ENCODE measurements at places on chromosomes 4 and X. TPM values are rescaled to one million over a fixed set of nuclear protein-coding genes. Genes with fewer than 3 reads are reported as not detected.

DNA sequence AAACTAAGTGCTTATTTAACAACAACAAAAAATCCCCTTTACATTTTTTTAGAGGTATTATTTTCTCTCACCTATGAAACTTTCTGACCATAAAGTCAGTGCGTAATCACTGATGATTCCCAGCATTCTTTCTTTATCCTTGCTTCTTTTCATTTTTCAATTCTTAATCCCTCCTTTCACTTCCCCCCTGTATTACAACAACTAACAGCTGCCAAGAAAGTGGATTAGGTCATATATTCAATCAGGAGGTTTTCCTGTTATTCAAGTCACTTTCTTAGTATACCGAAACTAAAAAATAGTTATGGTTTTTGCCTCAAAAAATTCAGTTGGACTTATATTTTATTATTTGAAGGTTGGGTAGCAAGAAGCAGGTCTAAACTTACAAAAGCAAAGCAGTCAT, 2.1 kb upstream of the STAP1 start:
- no peak for DNase-seq
- H3K27ac ChIP-seq = no peak overlapping the region
- H3K36me3 ChIP-seq = peaks cover 16% of the 10 kb centered on the region

DNA sequence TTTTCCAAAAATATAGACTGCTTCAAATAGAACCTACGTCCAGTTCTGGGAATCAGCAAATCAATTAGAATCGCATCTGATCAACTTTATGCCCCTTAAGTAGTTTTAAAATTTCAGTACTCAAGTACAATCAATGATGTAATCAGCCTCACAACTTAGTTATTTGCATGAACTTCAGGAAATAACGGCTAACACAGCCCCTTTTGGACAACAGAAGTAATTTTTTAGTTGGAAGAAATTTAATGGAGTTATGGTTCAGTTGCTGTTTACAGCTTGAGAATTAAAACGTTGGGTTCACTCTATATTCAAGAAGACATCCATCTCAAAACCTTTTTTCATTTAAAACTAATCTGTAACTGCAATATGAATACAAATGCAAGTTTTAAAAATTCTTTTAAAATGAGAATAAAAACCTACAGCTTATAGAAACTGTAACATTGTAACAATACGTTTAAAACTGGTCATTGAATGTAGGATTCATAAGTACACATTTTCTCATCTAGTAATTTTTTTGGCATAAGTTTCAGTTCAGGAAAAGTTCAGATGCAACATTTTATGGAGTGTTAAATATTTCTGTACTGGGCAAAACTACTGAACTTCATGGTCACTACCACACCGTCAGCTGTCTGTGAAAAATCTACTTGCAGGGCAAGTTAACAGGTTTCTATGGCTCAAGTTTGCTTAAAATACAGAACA, 956 bp downstream of the TAPT1 start:
- H3K27me3 ChIP-seq = no peaks in the 10 kb centered on the region
- peaks cover 39% of the 10 kb centered on the region for H3K4me1 ChIP-seq
- H3K4me3 ChIP-seq = peak overlapping the region; percentile 90

GRCh38 chr4:7186516-7187167, 5.7 kb upstream of the SORCS2 start:
- H3K4me3 ChIP-seq = no peak overlapping the region
- no peaks in the 10 kb centered on the region for H3K36me3 ChIP-seq
- no peak overlapping the region for H3K27ac ChIP-seq
- no peak for DNase-seq
- H3K4me1 ChIP-seq = peaks cover 12% of the 10 kb centered on the region
- H3K27me3 ChIP-seq = peaks cover 29% of the 10 kb centered on the region

GRCh38 chr4:169756971-169757574, 671 bp downstream of the HPF1 start:
- DNase-seq = no peak
- peak overlapping the region; percentile 19 for H3K27ac ChIP-seq
- H3K27me3 ChIP-seq = peaks cover 13% of the 10 kb centered on the region
- peaks cover 22% of the 10 kb centered on the region for H3K4me1 ChIP-seq
- H3K4me3 ChIP-seq = peak overlapping the region; percentile 86

- no peak for DNase-seq
- H3K27ac ChIP-seq = peak overlapping the region; percentile 92
- peaks cover 40% of the 10 kb centered on the region for H3K36me3 ChIP-seq
- H3K4me3 ChIP-seq = peak overlapping the region; percentile 96
- peaks cover 59% of the 10 kb centered on the region for H3K4me1 ChIP-seq
- no peaks in the 10 kb centered on the region for H3K27me3 ChIP-seq
These were observed 2.9 kb downstream of the TMEM131L start for GRCh38 chr4:153469031-153469430.

DNA sequence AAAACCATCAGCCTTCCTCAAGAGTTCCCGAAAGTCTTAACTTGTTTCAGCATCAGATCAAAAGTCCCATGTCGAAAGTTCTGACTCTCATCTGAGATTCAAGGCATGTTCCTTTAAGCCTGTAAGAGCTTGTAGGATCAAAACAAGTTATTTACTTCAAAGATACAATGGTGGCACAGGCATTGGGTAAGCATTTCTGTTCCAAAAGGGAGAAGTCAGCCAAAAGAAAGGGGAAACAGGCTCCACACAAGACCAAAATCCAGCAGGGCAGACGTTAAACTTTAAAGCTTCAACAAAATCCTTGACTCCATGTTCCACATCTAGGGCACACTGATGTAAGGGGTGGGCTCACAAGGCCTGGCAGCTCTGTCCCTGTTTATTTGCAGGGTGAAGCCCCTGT, 91.7 kb downstream of the FHDC1 start:
- peaks cover 8% of the 10 kb centered on the region for H3K27me3 ChIP-seq
- H3K36me3 ChIP-seq = no peaks in the 10 kb centered on the region
- no peak overlapping the region for H3K27ac ChIP-seq
- H3K4me3 ChIP-seq = no peak overlapping the region
- H3K4me1 ChIP-seq = peaks cover 5% of the 10 kb centered on the region

DNA sequence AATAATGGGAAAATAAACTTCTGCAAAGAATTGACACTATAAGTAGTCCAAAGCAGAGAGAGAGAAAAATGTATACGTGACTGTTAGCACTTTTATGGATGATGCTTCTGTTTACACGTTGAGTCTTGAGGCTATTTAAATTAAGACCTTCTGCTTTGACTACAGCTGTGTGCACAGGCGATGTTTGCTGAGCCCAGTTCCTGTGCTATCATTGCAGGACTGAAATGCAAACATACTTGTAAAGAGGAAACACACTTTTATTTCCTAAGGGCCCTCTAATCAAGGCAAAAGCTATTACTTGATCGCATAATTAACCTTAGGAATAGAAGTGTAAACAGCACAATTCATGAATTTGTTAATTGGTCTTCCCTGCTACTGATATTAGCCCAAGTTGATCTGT, 226.9 kb downstream of the FBXW7 start:
- peaks cover 1% of the 10 kb centered on the region for H3K4me1 ChIP-seq
- DNase-seq = no peak
- H3K27me3 ChIP-seq = no peaks in the 10 kb centered on the region
- no peak overlapping the region for H3K4me3 ChIP-seq
- no peak overlapping the region for H3K27ac ChIP-seq
- no peaks in the 10 kb centered on the region for H3K36me3 ChIP-seq

- no peaks in the 10 kb centered on the region for H3K36me3 ChIP-seq
- no peak overlapping the region for H3K4me3 ChIP-seq
- no peak overlapping the region for H3K27ac ChIP-seq
- H3K4me1 ChIP-seq = no peaks in the 10 kb centered on the region
- DNase-seq = no peak
These were observed 1953.0 kb upstream of the IGFBP7 start for GRCh38 chr4:59063015-59063720.

GRCh38 chr4:156251373-156252065, 297.9 kb upstream of the CTSO start:
- no peaks in the 10 kb centered on the region for H3K4me1 ChIP-seq
- H3K36me3 ChIP-seq = no peaks in the 10 kb centered on the region
- H3K4me3 ChIP-seq = no peak overlapping the region
- no peaks in the 10 kb centered on the region for H3K27me3 ChIP-seq
- H3K27ac ChIP-seq = no peak overlapping the region

DNA sequence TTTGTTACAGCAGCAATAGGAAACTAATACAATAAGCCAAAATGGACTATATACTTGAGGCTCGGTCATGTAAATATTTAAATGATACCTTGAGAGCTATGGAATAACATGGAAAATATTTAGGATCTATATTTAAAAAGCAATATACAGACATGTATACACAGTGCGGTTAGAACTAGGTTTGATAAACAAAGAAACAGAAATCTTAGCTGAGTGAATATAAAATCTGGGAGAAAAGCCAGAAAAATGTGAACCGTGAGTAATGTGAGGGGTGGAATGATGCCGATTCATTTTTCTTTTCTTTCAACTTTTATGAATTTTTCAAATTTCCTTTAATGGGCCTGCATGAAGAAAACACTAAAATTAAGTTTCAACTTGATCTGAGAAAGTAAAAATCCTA, 104.1 kb downstream of the ATXN3L start:
- H3K27me3 ChIP-seq = no peaks in the 10 kb centered on the region
- no peak overlapping the region for H3K4me3 ChIP-seq
- H3K27ac ChIP-seq = no peak overlapping the region
- H3K4me1 ChIP-seq = peaks cover 2% of the 10 kb centered on the region
- no peaks in the 10 kb centered on the region for H3K36me3 ChIP-seq
- DNase-seq = no peak

DNA sequence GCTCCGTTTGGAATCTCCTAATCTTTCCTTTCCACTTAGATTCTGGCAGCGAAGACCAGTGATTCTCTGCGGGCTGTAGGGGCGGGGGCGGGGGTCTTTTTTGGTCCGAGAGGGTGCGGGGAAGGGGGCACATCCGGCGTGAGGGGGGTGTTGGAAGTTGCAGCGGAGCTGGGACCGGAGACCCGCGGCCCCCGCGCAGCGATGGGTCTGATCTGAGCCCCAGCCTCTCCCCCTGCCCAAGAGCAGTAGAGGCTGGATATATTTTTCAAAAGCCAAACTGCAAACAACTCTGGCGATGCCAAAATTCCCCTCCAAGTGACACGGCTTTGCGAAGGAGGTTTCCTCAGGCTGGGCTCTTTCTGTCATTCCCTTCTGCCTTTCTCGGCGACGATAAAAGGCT, 355 bp downstream of the GRID2 start:
- H3K4me3 ChIP-seq = no peak overlapping the region
- H3K27me3 ChIP-seq = peaks cover 41% of the 10 kb centered on the region
- peaks cover 2% of the 10 kb centered on the region for H3K4me1 ChIP-seq
- DNase-seq = no peak
- H3K27ac ChIP-seq = no peak overlapping the region

DNA sequence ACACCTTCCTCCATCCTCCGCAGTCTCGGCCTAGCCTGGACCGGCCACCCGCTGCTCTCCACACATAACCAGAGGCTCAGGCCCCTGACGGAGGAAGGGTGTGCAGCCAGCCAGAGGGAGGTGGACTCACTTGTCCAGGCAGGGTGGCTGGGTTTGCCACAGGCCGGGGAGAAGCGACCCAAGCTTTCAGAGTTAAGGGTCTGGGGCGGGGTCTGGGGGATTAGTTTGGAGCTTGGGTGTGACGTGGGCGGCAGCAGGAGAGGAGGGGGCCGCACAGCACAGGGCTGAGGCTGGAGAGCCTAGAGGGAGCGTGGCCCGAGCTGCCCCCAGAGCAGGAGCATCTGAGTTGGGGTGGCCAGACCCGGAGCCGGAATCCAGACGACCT, 22.4 kb upstream of the CPLX1 start:
- no peak overlapping the region for H3K4me3 ChIP-seq
- no peaks in the 10 kb centered on the region for H3K27me3 ChIP-seq
- peaks cover 1% of the 10 kb centered on the region for H3K4me1 ChIP-seq
- H3K36me3 ChIP-seq = peaks cover 33% of the 10 kb centered on the region
- no peak overlapping the region for H3K27ac ChIP-seq
- DNase-seq = no peak

GRCh38 chr4:169239221-169239905, 31.4 kb downstream of the SH3RF1 start:
- H3K36me3 ChIP-seq = no peaks in the 10 kb centered on the region
- H3K27ac ChIP-seq = no peak overlapping the region
- H3K27me3 ChIP-seq = peaks cover 4% of the 10 kb centered on the region
- no peak for DNase-seq
- no peaks in the 10 kb centered on the region for H3K4me1 ChIP-seq

DNA sequence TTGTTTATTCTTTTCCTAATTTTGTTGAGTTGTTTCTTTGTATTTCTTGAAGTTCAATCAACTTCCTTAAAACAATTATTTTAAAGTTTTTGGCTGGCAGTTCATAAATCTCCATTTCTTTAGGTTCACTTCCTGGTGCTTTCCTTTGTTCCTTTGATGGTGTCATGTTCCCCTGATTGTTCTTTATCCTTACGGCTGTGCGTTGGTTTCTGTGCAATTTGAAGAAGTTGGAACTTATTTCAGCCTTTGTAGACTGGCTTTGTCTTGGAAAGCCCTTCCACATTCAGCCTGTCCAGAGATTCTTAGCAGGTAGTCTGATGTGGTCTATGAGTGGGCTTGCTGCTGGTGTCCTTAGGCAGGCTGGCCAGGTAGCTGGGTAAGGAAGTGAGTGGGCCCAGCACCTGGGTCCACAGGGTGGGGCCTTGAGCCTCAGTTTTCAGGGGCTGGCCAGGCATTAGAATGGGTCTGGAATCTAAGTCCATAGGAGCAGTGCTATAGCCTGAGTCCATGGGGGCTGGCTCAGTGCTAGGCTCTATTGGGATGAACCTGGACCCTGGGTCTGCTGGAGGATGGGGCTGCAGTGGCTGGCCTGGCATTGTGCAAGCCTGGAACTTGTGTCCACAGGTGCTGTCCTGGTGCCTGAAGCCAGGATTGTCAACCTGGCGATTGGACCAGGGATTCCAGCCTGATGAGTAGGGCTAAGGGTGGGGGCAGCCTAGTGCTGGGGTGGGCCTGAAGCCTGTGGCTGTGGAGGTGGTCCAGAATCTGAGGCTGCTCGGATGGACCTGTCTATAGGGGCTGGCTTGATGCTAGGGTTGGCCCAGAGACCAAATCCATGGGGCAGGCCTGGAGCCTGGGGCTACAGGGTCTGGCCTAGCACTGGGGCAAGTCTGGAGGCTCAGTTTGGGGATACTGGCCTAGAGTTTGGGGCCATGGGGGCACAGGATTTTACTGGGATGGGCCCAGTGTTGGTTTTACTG, 152.4 kb downstream of the STAG2 start:
- H3K4me1 ChIP-seq = no peaks in the 10 kb centered on the region
- no peak overlapping the region for H3K27ac ChIP-seq
- peaks cover 12% of the 10 kb centered on the region for H3K36me3 ChIP-seq
- no peak overlapping the region for H3K4me3 ChIP-seq
- H3K27me3 ChIP-seq = no peaks in the 10 kb centered on the region
- no peak for DNase-seq

SHISA3 gene
- 0.64 TPM for total RNA-seq

PQBP1 gene
- total RNA-seq = 58.2 TPM

CSAG3 gene
- not detected for total RNA-seq

IQCM gene
- total RNA-seq = not detected

CT45A10 gene
- not detected for total RNA-seq

TXK gene
- 66.8 TPM for total RNA-seq

OR13H1 gene
- not detected for total RNA-seq
